NCI-H345 (cell line): ENCODE measurements at places on chromosomes 16 and 17.

DNA sequence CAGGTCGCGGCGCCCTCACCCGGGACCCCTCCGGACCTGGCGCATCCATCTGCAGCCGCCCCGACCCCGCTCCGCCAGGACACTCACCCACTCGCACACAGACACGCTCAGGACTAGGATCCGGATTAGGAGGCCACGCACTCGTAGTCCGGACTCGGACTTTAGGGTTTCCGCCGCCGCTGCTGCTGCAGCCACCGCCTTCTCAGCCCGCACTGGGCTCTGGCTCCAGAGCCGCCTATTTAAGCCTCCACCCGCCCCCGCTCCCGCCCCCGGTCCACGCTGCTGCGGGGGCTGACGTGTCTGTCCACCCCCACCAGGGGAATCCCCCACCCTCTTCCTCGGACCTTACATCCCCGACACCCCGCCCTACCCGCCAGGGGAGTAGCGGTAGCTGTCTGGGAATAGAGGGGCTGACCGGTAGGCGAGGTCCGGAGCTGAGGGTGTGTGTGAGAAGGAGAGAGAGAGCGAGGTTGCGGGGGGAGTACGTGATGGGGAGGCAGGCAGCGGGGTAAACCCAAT is at the start of gene RRAD:
Gene RRAD (minus strand): TSS at position 214 of the 519 bp plus-strand sequence. CDS start 356 bp downstream, outside the sequence.
- DNase-seq = no peak

DNA sequence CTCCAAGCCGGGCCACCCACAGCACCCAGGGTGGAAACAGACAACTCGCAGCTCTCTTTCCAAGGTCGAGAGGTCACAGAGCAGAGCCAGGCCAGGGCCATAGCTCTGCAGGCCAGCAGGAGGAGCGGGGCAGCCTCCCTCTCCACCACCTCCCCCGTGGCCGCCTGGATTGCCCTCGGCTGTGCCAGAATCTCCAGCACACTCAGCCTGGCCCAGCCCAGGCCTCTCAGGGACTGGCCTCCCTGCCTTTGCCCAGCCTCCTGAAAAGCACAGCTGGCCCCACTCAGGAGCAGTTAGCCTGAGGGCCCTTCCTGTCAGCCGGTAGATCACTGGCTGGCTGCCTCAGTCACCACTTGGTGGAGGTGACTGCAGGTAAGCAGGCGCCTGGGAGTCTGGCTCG is 85.8 kb upstream of the SEC14L1 start:
- peak; percentile 54 for DNase-seq

DNA sequence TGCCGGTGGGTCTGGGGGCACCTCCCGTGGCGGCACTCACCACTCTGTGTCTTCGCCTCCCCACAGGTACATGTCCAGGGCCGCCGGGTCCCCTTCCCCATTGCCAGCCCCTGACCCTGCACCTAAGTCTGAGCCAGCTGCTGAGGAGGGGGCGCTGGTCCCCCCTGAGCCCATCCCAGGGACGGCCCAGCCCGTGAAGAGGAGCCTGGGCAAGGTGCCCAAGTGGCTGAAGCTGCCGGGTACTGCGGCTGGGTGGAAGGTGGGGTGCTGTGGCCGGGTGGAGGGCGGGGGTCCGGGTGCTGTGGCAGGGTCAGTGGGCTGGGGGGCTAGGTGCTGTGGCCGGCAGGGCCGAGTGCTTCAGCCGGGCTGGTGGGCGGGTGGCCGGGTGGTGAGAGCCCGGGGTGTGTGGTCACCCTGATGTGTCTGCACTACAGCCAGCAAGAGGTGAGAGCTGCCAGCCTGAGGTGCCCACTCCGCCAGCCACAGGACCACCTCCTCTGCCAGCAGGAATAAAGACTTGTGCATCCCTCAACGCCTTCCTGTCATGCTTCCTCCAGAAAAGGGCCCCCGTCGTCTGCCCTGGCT is 5.7 kb downstream of the CENPX start:
- no peak for DNase-seq

GRCh38 chr17:49741009-49741691 is 22.8 kb downstream of the FAM117A start:
- no peak for DNase-seq

DNA sequence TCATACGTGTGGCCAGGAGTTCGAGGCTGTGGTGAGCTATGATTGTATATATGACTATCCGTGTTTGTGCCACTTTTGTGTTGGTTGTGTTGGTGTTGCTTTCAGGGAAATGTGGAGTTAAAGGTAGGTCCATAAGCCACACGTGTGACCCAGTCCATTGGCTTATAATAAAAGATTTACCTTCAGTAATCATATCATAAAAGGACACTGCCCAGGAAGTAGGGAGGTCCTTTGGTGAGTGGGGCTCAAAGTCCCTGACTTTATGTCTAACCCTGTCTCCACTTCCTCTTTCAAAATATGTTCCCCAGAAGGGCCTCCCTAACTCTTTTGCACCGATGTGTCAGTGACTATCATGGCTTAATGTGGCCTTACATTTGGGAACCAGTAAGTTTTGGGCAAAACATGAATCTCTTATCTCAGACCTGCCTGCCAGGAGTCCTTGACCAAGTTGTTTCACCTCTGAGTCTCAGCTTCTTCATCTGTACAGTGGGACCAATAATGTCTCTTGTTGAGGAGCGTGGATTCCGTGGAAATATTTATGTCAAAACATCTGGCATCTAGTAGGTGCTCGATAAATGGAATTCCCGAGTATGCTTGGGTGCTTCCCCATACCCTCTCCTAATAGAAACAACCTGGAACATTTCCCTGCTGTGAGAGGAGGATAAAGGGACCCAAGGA is 4.8 kb downstream of the TNP2 start:
- no peak for DNase-seq

DNA sequence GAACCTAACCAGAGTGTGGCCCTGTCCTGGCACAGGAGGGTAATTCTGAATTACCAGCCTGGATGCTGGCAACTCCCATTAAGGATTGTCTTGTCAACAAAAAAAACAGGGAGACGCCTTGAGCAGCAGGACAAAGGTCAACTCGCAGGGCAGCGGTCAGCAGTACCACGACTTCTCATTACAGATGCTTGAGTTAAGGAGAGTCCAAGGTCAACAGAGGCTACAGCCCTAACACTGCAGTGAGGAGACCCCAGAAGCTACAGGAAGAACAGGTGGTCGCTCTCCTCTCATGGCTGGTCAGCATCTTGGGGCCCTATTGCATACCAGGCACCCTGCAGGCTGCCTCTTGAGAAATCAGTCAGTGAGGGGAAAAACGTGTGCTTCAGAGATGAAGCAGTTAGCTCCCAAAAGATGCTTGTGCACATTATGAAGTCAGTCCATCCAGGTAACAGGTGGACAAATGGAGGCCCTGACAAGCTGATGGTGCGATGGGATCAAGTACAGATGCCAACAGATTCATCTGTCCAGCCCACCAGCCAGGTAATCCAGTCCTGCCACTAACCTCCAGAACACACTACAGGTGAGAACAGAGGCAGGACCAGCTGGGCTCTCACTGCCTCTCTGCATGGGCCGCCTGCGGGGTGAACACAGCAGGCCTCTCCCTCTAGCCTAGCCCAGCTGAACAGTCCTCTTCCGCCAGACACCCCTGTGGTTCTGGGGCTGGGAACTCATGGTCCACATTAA is 4.2 kb downstream of the CSNK1D start:
- no peak for DNase-seq

DNA sequence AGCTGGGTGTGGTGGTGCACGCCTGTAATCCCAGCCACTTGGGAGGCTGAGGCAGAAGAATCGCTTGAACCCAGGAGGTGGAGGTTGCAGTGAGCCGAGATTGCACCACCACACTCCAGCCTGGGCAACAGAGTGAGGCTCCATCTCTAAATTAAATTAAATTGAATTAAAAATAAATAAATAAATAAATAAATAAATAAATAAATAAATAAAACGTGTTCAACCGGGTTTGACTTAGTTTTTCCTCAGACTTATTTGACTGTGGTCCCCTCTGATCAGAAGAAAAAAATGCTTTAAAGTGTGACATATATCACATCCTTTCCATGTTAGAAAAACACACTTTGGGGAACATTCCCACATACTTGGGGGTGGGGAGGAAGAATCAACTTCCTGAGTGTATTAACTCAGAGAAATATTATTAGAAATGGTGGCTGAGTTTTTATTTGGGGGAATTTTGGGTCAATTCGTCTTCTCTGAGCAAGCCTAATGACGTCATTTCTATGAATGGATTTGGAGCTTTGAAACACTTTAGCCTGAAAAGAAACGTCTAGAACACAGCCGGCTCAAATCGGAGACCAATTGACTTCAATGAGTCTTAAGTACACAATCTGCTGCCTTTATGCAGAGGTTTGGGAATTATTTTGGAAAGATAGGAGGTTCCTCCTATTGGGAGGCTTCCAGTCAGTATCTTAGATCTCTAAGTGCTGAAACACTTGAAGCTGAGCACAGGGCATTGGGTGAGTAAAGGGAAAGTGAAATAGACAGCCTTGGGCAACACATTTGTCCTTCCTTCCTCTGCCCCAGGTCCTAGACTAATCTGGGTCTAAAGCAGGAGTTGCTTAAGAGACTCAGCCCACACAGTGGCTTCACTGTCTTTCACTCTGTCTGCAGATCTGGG is 132.6 kb downstream of the PITPNC1 start:
- DNase-seq = no peak

GRCh38 chr16:51416926-51417325 is 265.9 kb upstream of the SALL1 start:
- no peak for DNase-seq

GRCh38 chr17:10111907-10112452 is 86.4 kb downstream of the GAS7 start:
- DNase-seq = no peak

DNA sequence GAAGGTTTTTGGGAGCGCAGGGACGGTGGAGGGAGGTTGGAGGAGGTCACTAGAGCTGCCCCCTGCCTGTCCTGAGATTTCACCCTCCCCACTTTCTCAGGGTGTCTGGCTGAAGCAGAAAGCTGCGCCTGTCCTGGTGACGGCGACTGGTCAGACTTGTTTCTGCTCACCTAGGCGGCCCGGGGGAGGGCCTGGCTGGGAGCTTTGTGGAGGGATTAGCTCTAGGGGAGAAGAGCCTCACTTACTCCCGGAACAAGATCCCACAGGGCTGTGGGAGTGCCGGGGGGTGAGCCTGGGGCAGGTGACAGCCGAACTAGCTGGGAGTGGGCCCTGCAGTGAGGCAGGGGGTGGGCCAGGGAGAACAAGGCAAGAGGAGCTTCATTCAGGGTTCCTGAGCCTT is 11.5 kb downstream of the NHERF1 start:
- DNase-seq = no peak

GRCh38 chr16:59543641-59544040 is 809.5 kb upstream of the GOT2 start:
- DNase-seq = no peak

- DNase-seq = no peak
Observed at GRCh38 chr17:67441052-67441895, 64.2 kb downstream of the PITPNC1 start.

- no peak for DNase-seq
Observed at GRCh38 chr17:4719684-4720221, 9.3 kb downstream of the ARRB2 start.

DNA sequence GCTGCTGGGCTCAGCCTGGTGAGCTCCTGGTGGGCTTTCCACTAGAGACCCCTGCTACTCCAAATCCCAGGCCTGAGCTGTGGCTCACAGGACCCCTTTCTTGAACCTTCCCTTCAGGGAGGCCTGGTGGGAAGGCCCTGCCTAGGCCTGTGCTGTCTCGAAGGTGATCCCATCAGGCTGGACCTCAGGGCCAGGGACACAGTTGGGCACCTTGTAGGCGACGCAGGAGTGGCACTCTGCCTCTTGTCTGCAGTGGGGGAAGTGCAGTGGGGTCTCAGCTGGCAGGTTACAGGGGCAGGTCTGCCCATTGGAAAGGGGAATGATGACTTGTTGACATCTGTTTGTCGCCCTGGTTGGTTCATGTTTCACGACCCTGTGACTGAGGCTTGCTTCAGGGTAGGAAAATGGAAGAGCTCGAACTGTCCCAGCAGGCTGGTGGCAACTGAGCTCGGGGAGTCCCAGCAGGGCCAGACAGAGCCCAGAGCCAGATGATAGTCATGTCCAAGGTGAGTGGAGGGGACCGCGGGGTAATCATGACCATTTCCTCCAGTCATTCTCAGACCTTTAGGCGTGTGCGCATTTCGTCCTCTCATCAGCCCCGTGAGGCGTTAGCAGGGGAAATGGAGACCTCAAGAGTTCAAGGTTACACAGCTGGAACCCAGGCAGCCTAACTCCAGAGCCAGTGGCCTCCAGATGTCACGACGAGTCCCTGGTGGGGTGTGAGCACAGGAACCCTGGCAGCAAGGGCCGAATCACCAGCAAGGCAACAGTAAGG is 11.3 kb downstream of the CMIP start:
- DNase-seq = no peak

DNA sequence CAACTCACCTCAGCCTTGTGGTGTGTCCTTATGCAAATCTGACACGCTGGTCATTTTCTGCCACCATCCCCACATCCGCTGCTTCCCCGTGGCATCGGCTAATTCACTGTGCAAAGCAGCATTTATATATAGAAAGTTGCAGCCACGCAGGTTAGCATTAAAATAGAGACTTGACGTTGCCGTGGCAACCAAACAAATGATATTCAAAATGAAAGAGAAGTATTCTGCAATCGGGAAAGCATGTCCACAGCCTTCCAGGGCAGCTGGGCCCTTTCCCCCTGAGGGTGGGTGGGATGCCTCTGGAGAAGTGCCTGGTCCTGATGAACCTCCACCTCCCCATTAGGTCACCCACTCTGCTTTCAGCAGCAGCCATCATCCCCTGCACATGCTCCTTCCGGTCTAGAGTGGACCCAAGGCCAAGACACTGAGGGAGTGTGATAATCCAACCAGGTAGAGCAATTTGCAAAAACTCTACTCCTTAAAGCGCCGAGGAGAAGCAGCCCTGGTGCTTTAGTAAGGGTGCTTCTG is 138.7 kb downstream of the GAS7 start:
- DNase-seq = no peak

DNA sequence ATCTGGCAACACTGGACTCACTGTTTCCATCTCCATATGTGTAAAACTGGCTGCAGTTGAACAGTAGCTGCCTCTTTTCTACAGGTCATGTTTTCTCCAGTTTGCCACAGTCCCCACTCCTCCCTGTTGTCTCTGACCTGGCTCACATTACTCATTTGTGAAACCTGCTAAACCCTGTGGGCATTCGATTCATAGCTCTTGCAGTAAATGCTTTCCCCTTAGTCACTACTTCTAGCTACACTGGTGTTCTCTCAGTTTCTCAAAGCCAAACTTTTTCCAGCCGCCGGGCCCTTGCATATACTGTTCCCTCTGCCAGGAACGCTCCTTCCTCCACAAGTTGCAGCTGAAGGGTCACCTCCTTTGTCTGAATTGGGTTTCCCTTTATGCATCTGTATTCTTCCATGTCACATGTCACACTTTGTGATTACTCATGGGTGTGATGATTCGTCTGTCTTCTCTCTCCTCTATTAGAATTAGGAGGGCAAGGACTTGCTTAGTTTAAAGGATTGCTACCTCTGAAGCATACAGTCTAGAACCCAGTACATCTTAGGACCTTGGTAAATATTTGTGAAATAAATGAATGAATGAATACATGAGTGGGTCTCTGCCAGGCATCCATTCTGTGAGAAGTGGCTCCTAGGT is 15.0 kb upstream of the MT4 start:
- DNase-seq = no peak

DNA sequence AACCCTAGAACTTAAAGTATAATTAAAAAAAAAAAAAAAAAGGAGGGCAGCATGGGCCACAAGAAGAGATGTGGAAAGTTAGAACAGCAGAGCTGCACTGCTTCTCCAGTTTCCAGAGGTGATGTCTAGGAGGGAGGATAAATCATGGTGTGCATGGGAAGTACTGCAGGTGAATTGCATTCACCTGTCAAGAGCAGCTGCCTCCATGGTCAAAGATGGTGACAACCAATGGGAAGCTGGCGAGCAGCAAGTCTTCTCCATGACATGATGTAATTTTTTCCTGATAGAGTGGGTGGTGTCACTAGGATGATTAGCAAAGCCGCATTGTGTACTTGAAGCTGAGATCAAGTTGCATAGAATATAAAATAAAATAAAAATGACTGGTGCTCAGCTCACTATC is 95.6 kb upstream of the HS3ST4 start:
- no peak for DNase-seq
